ENCODE measurements at places on chromosomes 11 and 22.

- no peak for DNase-seq
Observed at GRCh38 chr11:117932947-117933346, 3.7 kb upstream of the TMPRSS13 start.

- no peak for DNase-seq
Observed at GRCh38 chr11:77121096-77121640, 6.9 kb upstream of the MYO7A start.

DNA sequence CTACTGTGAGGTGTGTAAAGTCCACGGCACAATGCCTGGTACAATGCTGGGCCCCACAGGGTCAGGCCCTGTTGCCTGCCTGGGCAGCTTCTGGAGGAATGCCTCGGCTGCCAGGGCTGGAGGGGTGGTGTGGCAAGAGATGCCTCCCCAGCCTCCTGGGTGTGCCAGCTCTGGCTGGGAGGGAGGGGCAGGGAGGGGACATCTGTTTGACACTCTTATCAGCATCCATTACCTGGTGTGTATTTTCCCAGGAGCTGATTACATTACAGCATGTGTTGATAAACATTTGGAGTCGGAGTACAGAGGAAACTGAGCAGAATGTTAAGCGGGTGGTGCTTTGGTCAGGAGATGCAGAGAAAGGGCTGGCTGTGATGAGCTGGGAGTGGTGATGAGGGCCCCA, 11.0 kb upstream of the NECTIN1 start:
- no peak for DNase-seq

GRCh38 chr22:45881524-45881875, 95.5 kb downstream of the WNT7B start:
- no peak for DNase-seq

DNA sequence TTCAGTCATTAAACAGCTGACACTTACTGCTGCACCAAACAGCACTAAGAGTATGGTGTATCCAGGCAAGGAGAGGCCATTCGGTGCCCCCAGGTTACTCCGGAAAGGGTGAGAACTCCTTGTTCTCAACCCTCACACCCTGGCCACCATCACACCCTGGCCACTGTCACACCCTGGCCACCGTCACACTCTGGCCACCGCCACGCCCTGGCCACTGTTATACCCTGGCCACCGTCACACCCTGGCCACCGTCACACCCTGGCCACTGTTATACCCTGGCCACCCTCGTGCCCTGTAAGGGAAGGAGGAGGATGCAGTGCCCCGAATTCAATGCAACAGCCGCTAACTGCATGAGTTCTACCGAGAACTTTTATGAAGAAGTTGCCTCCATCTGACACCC, 644.4 kb downstream of the TBC1D22A start:
- DNase-seq = no peak

DNA sequence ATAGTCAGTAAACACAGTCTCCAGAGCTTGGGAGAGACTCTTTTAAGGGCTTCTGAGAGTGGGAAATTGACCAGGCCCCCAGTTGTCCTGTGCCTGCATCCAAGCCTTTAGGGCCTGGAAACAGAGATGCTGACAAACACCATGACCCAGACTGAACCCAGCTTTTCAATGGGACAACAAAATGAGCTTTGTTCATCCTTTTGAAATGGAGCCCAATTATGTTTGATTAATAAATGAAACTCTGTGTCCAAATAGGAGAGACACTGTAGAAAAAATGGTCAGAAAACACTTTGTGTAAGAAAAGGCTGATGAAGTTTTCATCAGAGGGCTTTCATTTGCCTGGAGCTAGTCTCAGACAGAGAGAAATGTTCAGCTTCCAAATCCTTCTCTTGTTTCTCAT, 146.0 kb downstream of the RRAS2 start:
- no peak for DNase-seq

DNA sequence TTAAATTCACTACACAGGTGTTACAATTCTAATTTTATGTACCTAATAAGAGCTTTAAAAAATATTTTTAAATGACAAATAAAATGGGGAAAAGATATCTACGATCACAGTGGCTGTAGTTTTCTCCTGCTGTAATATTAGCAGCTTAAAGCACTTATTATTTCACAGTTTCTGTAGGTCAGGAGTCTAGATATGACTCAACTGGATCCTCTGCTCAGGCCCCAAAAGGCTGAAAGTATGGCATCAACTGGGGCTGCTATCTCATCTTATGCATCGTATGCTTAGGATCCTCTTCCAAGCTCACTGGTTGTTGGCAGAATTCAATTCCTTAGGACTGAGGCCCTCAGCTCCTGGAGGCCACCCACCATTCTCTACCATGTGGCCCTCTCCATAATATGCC, 12.8 kb downstream of the FBXO3 start:
- DNase-seq = no peak

- DNase-seq = no peak
Observed at GRCh38 chr22:42950281-42950680, 64.7 kb downstream of the PACSIN2 start.

GRCh38 chr11:62508336-62509058, 38.1 kb downstream of the AHNAK start:
- DNase-seq = peak; percentile 28

Measured in KBM-7 (cell line).